ENCODE measurements at places on chromosomes 13 and 19. TPM values are rescaled to one million over a fixed set of nuclear protein-coding genes. Genes with fewer than 3 reads are reported as not detected.

DNA sequence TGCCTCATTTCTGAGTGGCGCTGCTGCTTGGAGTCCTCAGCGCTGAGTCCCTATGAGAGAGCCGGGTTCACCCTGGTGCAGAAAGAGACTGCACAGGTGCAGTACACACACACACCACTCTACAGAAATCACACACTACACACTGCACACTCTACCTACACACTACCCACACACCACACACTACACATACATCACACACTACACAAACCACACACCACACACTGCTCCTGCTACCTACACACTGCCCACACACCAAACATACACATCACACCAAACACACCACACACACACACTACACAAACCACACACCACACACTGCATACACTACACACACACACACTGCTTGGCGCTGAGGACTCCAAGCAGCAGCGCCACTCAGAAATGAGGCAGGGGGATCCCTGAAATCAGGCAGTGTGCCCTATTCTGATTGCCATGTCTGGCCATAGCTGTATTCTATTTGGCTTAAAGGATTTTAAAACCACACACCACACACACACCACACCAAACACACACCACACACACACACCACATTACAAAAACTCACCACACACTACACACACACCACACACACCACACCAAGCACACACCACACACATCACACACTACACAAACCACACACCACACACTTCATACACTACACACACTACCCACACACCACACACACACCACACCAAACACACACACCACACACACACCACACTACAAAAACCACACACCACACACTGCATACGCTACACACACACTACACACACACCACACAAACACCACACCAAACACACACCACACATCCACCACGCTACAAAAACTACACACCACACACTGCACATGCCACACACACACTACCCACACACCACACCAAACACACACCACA is 4.9 kb downstream of the MAG start:
- DNase-seq: peak; percentile 39

DCT gene
- 0.32 TPM for total RNA-seq

GRCh38 chr13:97448503-97449251 is 14.7 kb downstream of the RAP2A start:
- DNase-seq: no peak

DNA sequence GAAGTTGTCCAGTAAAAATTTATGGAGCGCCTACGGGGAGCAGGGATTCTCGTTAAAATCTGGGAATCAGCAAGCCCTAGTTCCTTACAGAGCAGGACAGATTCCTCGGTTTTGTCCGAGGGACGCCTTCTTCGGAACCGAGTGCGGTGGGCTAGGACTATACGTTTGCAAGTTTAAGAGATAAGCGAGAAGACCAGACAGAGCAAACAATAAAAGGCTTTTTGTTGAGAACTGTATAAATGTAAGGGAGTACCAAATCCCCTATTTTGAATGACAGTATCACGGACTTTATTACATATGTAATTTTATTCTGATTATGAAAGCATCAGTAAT is 971 bp upstream of the ANKRD10 start:
- DNase-seq: no peak

GRCh38 chr19:34044021-34044420 is 128.3 kb upstream of the LSM14A start:
- no peak for DNase-seq

- DNase-seq: no peak
Observed at GRCh38 chr13:21149568-21149967, 26.8 kb downstream of the SKA3 start.

SPATA13 gene
- total RNA-seq: 9.9 TPM

- peak; percentile 88 for DNase-seq
Observed at GRCh38 chr19:6048793-6049405, 61.4 kb downstream of the RFX2 start.

ATP4B gene
- not detected for total RNA-seq

TUBA3C gene
- total RNA-seq: 0.16 TPM

- DNase-seq: no peak
Observed at GRCh38 chr19:10551698-10552301, 8.1 kb downstream of the ATG4D start.

GRCh38 chr13:99282264-99283231 is 24.4 kb upstream of the GPR18 start:
- DNase-seq: no peak

GRCh38 chr19:4488496-4488895 is 16.4 kb downstream of the HDGFL2 start:
- peak; percentile 63 for DNase-seq

- no peak for DNase-seq
Observed at GRCh38 chr19:50371914-50372475, 4.3 kb upstream of the NR1H2 start.

CFAP97D2 gene
- not detected for total RNA-seq

- no peak for DNase-seq
Observed at GRCh38 chr13:73832825-73833224, 301.4 kb downstream of the KLF12 start.

- DNase-seq: no peak
Observed at GRCh38 chr19:39968789-39969188, 2.2 kb upstream of the PSMC4 start.

- no peak for DNase-seq
Observed at GRCh38 chr13:36819739-36820090, 693 bp downstream of the RFXAP start.

DNA sequence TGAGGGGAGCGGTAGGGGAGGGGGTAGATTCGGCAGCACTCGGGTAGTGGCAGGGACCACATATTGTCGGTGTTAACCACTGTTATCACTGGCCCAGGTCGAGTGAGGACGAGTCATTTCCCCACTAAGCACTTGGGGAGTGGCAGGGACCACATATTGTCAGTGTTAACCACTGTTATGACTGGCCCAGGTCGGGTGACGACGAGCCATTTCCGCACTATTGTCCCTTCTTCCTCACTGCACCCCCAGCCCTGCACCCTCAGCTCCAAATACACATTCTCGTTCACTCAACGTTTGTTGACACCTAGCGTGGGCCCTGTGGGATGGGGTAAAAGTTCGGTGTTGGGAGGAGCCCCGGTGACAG is 467 bp upstream of the CLN5 start:
- DNase-seq: peak; percentile 68

- no peak for DNase-seq
Observed at GRCh38 chr13:50951366-50951765, 41.8 kb downstream of the RNASEH2B start.

KCTD12 gene
- 42.8 TPM for total RNA-seq

KLK12 gene
- not detected for total RNA-seq

- DNase-seq: no peak
Observed at GRCh38 chr19:2251106-2252054, 2.3 kb downstream of the AMH start.

ZNF284 gene
- 1.7 TPM for total RNA-seq

- DNase-seq: no peak
Observed at GRCh38 chr19:39127812-39128515, 2.4 kb downstream of the PAK4 start.

DNA sequence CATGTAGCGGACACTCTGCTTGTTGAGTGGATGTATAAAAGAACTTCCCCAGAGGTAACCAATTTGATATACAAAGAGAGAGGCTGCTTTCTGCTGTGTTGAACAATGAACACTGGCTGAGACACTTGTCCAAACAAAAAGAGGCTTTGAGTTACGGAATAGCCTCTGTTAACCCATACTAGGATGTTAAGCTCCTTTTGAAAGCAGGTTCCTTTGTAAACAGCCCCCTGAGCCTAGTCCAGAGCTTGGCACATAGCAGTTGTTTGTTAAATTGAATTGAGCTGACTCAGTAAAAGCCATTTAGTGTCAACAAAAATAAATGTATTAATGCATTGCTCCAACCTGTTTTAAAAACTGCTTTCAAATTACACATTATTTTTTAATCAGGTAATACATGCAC is 200.1 kb downstream of the MZT1 start:
- no peak for DNase-seq

DNA sequence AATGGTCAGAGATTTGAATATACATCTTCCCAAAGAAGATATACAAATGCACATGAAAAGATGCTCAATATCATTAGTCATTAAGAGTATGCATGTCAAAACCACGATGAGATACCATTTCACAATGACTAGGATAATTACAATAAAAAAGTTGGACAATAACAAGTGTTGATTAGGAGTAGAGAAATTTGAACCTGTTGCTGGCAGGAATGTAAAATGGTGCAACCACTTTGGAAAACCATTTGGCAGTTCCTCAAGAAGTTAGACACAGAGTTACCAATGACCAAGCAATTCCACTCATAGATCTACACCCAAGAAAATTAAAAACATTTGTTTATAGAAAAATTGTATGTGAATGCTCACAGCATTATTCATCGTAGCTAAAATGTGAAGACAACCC is 33.2 kb upstream of the STARD13 start:
- no peak for DNase-seq

ZC3H4 gene
- total RNA-seq: 20.5 TPM

DNA sequence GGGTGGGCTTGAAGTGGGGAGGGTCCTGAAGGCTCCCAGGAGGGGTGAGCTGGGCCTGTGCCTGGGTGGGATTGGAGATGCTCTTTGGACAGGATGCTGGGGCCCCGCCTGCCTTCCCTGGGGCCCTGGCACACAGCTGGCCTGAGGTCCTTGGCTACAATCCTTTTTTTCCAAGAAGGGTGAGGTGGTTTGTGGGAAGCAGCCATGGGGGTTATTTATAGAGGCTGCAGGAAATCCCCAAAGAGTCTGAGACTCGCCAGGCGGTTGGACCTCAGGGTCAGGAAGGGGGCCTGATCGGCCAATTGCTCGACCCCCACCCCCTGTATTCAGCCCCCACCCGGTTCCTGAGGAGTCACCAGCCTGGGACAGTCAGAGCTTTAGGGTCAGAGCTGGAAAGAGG is 10.0 kb downstream of the GTPBP3 start:
- no peak for DNase-seq

CEACAM21 gene
- 0.76 TPM for total RNA-seq

GRIK5 gene
- total RNA-seq: 5.1 TPM

RHPN2 gene
- total RNA-seq: 3.0 TPM

SIGLEC5 gene
- not detected for total RNA-seq

- DNase-seq: no peak
Observed at GRCh38 chr19:12886651-12886968, 391 bp downstream of the KLF1 start.

PEG3 gene
- total RNA-seq: 7.9 TPM

DNA sequence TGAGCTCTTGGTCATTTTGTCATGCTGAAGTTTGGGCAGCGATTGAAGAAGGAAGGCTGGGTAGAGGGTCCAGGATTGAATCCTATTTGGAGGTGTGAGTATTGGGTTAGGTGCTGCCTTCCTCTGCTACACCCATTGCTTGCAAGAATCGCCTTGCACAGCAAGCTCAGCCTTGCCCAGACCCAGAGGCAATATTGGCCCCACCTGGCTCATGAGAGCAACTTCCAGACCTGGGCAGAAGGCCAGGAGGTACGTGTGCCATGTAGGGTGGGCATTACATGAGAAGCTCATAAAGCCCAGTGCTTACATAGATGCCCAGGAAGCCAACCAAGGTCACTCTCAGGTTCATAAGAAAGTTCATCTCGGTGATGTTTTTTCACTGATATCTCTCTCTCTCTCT is 718.0 kb downstream of the EFNB2 start:
- DNase-seq: no peak

DNA sequence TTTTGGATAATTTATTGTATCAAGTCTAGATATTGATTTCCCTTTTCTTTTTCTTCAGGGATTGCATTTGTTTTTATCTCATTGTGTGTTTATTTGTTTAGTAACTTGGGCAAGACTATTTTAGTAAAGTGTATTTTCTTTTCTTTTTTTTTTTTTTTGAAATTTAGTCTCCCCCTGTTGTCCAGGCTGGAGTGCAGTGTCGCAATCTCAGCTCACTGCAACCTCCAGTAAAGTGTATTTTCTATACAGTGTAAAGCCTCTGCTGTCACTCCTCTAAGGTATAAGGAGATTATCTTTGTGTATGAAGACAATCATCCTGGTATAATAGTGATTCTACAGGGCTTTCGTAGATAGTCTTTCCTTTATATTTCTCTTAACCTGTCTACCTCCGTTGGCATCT is 2546.0 kb downstream of the PCDH9 start:
- no peak for DNase-seq

DNA sequence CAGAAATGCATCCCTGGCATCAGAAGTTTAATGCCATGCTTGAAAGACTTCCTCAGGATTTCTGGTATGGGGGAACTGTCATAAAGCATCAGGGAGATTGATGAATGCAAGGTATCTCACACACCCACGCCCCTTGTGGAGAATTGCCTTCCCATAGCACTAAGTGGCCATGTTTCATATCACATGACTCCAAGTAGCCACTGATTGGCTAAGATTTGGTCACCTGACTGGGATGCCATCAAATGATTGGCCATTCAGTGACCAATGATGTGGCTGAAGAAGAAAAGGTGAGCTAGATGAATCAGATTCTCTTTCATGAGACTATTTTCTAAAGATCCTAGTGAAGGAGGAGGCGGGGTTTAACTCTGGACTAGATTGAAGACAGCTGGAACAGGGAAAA is 7.3 kb downstream of the KLK8 start:
- no peak for DNase-seq

DNA sequence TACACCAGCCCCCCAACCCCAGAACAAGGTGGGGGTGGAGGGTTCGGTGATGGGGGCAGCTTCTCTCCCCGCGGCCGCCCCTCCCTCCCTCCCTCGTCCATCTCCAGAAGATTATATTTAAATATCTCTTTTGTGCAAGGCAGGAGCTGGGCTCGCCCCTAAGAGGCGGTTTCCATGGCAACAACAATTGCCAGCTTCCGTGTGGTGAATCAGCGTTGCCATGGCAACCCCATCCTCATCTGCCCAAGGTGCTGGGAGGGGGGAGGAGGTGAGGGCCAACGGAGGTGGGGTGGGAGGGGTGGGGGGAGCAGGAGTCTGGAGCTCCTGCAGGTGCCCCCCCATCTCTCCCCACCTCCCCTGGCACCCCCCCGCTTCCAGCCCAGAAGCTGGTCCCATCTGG is 46.4 kb downstream of the CELF5 start:
- no peak for DNase-seq

DNA sequence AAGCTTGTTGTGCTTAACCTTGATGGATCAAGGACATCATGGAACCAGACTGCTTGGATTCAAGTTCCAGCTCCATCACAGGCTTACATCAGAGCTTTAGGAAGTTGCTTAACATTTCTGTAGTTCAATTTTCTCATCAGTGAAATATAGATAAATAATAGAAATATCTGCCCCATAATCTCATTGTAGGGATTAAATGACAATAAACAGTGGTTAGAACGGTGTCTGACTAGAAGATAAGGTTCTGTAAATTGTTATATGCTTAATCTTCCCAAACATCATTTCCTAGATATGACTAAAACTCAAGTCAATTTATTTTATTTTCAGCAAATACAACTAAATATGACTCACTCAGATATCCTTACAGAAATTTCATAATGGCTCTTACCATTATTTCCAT is 83.5 kb downstream of the SLITRK1 start:
- no peak for DNase-seq

Data from Right ventricle myocardium inferior (tissue), 1 donor.